ENCODE measurements at places on chromosomes 13 and 19.

GRCh38 chr19:31073485-31074198 is 275.6 kb downstream of the TSHZ3 start:
- DNase-seq: no peak

- peak; percentile 4 for DNase-seq
These were observed 36.8 kb downstream of the SERP2 start for GRCh38 chr13:44410328-44410859.

DNA sequence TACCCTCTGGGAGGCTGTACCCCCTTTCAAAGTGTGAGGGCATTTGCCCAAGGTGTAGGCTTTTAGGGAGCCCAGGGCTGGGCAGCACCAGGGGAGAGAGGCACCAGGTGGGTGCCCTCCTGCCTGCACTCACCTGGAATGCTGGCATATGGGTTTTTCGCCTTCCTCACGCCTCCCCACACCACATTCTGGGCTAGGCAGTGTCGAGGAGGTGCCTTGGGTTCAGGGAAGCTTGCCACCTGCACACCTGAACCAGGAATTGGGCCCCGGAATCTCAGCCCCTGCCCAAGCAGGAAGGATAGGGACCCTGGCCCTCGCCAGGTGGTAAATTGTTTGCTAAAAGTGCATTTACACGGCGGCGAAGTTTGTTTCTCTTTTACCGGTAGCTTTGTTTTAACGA is 5.1 kb upstream of the TSHZ3 start:
- no peak for DNase-seq

GRCh38 chr19:55032170-55032800 is 5.8 kb downstream of the GP6 start:
- no peak for DNase-seq
